Spinal cord (tissue), 10 donors: ENCODE measurements at places on chromosomes 6 and 20.

GRCh38 chr6:51892750-51893149 lies 194.7 kb downstream of the PKHD1 start:
- no peak for DNase-seq

- DNase-seq, result no peak
Observed at GRCh38 chr20:47317127-47317895, 39.2 kb downstream of the ZMYND8 start.

- DNase-seq, result no peak
Observed at GRCh38 chr20:44835661-44836221, 25.4 kb upstream of the RIMS4 start.

GRCh38 chr6:49462599-49462926 lies 490 bp downstream of the MMUT start:
- DNase-seq, result no peak

- DNase-seq, result no peak
Observed at GRCh38 chr6:3045777-3046176, 22.5 kb upstream of the RIPK1 start.

DNA sequence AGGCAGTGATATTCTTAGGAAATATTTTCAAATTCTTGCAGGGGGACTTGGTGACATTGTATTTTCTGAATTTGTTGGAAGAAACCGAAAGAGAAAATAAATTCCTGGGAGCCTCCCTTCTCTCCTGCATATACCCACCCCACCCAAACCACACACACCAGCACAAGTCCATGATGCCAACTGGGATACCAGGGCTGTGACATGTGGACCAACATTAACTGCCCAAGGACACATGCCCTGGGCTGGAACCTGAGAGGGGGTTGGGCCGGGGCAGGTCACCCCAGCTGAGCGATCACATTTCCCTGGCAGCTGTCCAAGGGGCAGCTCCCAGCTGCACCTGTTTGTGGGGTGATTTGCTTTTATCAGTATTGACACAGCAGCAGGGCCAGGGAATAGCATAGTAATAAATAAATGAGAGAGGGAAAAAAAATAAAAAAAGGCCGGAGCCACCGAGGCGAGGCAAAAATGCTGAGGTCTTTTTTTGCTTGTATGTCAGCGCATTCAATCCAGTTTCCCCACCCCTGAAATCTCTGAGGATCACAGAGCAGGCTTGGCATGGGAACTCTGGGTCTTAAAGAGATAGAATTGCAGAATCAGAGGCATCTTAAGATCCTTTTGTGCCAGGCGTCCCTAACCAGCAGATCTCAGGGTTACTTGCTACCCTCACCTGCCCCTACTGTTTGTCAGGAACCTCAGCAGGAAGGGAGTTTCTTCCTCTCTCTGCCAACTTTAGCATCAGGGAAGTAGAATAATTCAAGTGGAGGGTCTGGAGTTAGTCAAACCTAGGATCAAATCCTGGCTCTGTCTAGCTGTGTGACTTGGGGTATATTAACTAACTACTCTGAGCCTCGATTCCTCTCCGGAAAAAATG lies 66.5 kb upstream of the PIM1 start:
- peak; percentile 78 for DNase-seq

GRCh38 chr6:1396952-1397868 lies 7.8 kb downstream of the FOXF2 start:
- DNase-seq, result no peak

DNA sequence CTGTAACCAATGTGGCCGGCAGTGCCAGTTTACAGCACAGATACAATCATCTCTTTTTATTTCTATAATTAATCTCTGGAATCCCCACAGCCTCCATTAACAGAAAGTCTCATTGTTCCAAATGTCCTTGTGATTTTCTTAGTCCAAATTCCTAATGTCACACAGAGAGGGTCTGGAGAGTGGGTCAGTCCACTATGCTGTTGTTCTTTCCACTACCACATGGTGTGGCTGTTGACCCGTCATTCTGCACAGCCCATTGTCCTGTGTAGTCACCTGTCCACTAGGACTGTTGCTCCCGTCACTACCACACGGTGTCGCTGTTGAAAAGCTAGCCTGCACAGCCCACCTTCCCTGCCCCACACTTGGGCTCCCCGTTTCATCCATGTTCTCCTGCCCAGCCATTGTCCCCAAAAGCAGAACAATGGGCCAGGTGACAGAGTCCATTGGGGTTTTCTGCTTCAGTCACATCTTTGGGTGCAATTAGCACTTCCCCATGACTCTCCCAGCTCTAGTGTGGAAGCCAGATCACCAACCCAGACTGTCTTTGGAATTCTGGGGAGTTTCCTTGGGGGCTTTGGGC lies 8.6 kb upstream of the LBP start:
- no peak for DNase-seq

DNA sequence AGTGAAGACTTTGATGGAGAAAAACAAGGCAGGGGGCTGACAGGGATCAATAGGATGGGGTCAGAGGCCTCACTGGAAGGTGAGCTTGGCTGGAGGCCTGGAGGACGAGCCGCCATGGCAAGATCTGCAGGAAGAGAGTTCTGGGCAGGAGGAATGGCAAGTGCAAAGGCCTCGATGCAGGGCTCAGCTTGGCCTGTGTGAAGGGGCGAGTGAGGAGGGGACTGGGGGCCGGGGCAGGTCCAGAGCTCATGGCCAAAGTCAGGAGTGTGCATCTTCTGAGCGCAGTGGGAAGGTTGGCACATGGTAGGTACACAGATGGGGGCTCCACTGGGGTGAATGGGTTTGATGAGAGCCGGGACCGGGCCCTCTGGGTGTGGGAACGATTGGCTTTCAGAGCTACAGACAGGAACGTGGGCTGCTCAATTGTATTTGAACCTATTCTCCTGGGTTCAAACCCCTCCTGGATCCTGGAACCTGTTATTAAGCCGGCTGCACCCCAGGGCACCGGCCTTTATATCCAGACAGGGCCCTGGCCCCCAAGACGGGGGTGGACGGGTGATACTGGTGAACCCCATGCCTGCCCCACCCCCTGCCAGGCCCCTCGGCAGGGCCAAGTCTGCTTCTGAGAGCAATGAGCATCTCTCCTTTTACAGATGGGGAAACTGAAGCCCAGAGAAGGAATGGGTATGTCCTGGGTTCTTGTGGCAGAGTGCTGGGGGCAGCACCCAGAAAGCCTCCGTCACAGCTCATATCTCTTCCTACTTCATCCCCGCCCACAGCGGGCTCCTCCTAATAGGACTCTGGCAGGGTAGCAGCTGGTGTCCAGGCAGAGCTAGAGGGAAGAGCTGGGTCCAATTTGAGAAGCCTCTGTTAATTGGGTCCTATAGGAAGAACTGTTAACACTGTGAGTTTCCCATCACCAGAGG lies 106.1 kb downstream of the CEBPB start:
- no peak for DNase-seq

DNA sequence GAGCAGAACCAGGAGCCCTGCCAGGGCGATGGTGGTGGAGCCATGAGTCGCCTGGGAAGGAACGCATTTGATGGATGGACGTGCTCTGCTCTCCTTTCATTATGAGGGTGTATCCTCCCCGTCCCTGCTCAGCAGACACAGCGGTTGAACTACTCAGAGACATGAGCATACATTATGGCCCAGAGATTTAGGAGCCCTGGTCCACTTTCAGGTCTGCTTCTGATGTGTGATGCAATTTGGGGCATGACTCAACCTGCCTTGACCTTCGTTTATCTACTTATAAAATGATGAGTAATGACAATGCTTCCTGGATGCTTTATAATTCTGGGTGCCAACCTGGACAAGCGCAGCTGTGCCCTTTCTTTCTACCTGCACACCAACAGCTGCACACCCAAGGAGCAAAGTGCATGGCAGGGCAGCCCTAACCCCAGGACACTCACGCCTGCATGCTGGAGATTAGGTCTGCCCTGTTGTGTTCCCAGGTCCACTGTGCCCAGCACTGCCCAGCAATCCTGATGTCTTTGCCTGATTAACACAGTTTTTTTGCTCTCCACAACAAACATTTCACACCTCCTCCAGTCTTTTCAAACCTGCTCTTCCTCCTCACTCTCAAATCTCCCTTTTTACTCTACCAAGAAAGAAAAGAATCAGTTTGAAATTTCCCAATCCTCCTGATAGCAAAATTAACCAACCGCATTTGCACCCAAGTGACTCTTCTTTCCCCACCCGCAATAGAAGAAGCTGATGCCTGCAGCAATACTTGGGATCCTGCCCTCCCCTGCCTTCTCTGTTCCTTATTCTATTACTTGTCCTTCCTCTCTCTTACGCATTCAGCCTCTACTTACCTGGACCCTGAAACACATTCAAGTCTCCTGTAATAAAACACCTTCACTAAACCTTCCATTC lies 81.2 kb downstream of the EZR start:
- DNase-seq, result no peak

DNA sequence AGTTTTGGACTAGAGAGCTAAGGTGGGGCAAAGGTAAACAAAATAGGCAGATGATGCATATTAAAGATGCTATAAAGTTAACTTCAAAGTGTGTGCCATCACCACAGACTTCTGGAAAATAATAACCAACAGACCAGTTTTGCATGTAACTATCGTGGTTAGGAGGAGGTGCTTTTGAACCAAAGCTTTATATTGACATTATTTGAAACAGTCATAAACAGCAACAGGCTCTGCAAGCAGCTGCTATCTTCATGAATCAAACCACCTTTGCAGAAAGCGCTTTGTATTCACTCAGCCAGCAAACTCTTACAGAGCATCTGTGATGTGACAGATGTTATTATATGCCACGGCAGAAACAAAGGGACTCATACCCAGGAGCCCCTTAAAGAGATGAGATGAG lies 81.9 kb downstream of the CRYBG1 start:
- no peak for DNase-seq

DNA sequence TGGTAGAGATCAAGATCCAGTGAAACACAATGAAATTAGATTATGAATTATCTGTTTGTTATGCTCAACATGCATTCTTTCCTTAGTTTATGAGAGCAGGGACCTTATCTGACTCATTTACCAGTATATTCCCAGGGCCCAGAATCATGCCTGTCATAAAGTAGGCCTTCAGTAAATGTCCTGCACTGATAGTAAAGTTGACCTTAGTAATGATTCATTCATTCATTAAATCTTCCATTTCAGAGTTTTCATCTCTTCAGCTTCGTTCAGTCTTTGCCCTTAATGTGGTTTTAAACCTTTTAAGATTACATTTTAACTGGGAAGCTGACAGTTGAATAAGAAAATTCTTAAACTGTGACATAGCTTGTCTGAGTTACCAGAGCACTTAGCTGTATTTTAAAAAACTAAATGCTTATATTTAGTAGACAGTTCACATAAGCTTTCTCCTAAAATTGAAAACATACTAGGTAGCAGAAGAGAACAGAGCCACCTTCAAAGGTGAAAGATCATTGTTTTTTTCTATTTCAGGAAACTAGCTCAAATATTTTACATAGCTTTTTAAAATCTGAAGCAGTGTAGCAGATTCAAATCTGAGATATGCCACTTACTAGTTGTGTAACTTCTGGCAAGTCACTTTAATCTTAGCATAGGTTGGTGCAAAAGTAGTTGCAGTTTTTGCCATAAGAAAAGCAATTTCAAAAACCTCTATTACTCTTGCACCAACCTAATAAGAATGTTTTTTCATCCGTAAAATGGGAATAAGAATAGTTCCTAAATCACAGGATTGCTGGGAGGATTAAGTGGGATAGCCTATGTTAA lies 41.4 kb downstream of the MCM8 start:
- DNase-seq, result no peak

- peak; percentile 75 for DNase-seq
Observed at GRCh38 chr6:97394160-97394748, 111.2 kb upstream of the MMS22L start.

DNA sequence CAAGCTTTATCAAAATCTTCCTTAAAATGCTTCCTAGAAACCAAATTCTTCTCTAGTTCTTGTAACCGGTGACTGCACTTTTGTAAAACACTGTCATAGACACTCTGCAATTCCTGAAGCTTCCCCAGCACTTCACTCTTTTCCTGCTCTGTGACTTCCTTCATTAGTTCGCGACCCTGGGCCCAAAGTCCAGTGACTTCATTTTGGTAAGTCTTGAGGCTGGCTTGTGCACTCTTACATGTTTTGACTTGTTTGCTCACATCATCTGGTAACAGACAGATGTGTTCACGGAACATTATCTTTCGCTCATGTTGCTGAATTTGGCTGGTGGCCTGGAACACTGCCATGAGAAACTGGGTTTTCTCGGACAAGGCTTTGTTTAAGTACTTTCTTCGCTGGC lies 306.2 kb downstream of the SYNE1 start:
- no peak for DNase-seq

- DNase-seq, result no peak
Observed at GRCh38 chr6:149763866-149764265, 14.3 kb downstream of the PCMT1 start.

- no peak for DNase-seq
Observed at GRCh38 chr6:132892929-132893771, 78.8 kb downstream of the RPS12 start.

DNA sequence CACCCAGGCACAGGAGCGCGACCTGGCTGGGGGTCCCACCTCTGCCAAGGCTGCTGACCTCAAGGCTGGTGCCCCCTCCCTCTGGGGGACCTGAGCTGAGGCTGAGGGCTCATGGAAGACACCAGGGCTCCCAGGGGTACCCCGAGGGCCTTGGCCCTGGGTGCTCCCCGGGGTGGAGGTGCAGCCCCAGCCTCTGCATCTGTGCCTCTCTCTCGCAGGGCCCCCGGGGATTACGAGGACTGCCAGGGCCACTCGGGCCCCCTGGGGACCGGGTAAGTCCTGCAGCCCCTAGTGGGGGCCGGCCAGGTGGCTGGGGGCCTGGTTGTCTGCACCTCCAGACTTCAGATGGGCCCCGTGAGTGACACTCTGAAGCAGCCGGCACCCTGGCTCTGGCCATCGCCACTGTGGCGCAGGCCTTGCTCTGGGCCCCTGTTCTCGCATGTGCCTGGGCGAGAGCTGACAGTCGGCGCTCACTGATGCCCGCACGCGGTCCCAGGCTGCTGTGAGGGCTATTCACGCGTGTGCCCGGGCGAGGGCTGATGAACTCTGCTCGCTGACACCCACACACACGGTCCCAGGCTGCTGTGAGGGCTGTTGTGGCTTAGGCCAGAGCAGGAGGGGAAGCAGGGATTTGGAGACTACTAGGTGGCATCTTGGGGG lies 9.3 kb downstream of the COL9A3 start:
- no peak for DNase-seq

- DNase-seq, result no peak
Observed at GRCh38 chr6:109790131-109790530, 99.0 kb downstream of the FIG4 start.

GRCh38 chr6:26031151-26031594 lies 56.1 kb upstream of the HFE start:
- no peak for DNase-seq
